ENCODE measurements at places on chromosomes 6 and 20. TPM values are rescaled to one million over a fixed set of nuclear protein-coding genes. Genes with fewer than 3 reads are reported as not detected.
A peak's percentile ranks its signal among the peaks of the same experiment; 100 is the strongest.

GRCh38 chr20:24983896-24984295, 8.7 kb downstream of the APMAP start:
- DNase-seq, result no peak

GRCh38 chr20:37567671-37568588, 40.3 kb upstream of the BLCAP start:
- peak; percentile 40 for DNase-seq

DNA sequence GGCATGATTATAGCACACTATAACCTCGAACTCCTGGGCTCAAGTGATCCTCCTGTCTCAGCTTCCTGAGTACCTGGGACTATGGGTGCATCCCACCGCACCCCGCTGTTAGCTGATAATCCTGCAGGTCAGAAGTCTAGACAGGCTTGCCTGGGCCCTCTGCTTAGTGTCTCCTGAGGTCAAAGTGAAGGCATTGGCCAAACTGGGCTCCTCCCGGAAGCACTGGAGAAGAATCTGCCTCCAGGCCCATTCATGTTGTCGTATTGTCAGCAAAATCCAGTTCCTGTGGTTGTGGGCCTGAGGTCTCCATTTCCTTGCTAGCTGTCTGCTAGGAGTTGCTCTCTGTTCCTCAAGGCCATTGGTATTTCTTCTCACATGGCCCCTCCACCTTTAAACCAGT, 6.3 kb upstream of the MROH8 start:
- no peak for DNase-seq

DNA sequence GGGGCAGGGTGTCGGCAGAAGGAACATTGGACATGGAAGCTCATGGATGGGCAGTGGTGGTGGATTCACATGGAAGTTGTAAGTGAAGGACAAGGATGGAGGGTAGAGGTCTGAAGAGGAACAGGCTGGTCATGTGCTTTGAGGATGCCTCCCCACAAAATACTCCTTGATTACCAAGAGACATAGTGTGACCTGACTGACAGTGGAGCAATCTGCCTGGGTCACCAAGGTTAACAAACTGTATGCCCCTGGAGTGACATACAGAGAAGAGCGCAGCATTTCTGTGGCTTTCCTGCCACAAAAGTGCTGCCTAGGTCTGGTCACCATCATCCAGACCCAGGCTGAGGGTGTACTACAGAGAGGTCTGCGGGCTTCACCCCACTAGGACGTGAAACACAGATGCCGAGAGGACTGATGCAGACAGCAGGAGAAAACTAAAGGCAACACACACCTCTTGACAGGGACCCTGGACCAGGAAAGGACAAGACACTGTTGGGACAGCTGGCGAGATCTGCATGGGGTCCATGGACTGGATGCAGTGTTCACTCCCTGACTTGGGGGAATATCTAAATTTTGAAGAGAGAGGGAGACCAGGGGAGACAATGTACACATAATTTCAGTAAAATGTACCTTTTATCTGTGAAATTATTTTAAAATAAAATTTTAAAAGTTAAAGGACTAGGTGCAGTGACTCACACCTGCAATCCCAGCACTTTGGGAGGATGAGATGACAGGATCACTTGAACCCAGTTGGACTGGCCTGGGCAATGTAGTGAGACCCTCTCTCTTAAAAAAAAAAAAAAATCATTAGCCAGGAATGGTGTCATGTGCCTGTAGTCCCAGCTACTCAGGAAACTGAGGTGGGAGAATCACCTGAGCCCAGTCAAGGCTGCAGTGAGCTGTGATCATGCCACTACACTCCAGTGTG, 64.9 kb downstream of the CSE1L start:
- no peak for DNase-seq

DNA sequence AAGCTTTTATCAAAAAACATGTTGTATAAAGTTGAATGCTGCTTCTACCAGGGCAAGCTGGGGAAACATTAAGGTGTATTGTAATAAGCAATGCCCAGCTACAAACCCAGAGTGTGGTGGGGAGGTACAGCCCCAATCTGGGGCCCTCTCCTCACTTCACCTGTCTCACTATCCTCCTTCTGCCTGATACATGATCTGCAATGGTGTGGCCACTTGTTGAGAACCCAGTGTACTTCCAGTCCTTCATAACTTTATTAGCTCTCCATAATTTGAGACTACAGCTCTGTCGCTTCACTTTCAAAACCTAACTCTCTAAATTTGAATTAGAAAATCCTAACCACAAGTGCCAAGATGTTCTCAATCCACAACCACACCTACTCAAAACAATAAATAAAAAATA, 84.9 kb downstream of the EPB41L2 start:
- DNase-seq, result no peak

DNA sequence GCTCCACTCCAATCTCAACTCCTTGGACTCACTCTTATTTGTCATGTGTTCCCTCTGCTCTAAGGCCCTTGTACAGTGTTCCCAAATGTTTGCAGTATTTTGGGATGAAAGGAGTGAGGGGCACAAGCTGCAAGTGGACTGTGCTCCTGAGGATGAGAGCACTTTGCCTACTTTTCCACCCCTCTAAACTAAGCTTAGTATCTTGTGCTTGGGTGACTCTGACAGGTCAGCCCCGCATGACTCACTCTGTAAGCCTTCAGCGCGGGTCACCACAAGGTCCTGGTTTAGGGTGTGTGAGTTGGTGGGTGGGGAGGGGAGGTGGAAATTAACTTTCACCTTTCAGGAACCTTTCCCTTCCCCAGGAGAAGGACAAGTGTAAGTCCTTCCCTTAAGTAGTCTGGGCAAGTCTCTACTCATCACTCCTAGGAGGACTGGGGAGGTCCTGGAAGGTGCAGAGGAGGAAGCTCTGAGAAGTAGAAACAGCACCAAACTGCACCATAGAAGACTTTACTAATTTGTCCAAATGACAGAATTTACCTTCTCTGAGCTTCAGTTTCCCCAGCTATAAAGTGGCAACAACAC, 68.8 kb upstream of the EPB41L1 start:
- no peak for DNase-seq

GRCh38 chr6:82268301-82268846, 20.8 kb upstream of the IBTK start:
- DNase-seq, result no peak

GRCh38 chr20:7703551-7703961, 236.7 kb downstream of the HAO1 start:
- no peak for DNase-seq

GRCh38 chr6:158165919-158166416, 2.1 kb downstream of the SERAC1 start:
- DNase-seq, result no peak

- no peak for DNase-seq
These were observed 25.8 kb downstream of the CBFA2T2 start for GRCh38 chr20:33515569-33516216.

DNA sequence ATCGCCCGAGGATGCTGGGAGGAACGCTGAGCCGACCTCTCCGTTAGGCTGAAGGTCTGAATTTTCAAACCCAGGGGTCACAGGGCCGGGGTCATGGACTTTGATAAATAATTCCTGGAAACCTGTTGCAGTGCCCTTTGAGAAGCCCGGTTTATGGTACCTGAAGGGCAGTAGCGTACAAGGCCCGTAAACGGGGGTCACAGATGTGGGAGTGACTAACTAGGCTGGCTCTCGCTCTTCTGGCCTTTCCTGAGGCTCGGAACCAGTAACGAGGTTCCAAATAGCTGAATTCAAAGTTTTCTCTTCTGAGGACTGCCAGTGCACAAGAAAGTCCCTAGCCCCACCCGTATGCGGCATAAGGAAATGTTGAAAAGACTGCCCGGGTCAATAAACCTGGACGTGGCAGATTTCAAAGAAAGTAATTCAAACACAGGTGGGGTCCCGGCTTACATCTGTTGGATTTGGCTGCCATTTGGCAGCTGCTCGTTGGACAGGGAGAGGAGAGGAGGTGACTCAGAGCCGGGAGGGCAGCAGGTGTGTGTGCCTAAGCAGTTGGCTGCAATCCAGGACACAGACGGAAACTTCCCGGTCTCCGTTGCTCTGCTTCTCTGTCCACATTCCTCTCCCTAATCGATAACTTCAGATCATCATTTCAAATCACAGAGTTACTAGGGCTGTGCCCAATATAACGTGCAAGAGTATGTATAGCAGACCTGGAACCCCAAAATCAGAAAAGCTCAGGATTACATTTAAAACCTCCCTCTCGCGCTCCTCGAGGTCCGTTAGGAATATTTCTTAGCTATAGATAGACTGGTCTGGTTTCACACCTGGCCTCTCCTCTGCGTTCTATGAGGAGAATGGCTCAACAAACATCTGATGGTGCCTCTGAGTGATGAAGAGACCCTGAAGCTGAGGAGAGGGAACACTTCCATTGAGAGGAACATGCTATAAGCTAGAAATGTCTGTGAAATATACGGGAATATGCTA, 765 bp upstream of the GMDS start:
- DNase-seq, result no peak

DNA sequence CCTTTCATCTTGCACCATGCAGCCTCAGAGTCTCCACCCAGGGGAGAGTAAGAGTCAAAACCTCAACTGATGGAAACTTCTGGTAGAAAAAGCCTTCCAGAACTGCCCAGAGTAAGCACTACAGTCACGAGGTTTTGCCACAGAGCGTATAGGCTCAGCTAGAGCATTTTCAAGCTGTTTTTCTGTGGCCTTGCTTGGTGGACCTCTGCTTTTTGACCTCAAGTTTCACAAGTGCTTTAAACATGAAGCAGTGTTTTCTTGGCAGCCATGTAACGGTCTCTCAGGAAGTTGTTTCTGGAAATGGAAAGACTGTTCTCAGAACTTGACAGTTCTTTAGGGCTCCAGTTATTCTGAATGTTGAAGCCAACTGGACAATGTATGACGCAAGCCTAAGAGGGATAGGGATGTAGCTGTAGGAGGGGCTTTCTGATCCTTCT, 146.5 kb downstream of the ZDHHC14 start:
- no peak for DNase-seq

DNA sequence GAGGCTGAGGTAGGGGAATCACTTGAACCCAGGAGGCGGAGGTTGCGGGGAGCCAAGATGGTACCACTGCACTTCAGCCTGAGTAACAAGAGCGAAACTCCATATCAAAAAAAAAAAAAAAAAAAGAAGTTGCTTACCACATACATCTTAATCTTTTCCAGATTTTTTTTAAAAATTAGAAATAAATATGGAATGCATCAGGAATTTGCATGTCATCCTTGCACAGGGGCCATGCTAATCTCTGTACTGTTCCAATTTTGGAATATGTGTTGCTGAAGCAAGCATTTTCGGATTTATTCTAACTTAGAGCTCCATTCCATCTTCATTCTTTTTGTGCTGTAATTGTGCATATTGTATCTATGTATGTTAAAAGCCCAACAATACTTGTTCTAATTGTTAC, 62.5 kb downstream of the TRPC4AP start:
- DNase-seq, result no peak

DNA sequence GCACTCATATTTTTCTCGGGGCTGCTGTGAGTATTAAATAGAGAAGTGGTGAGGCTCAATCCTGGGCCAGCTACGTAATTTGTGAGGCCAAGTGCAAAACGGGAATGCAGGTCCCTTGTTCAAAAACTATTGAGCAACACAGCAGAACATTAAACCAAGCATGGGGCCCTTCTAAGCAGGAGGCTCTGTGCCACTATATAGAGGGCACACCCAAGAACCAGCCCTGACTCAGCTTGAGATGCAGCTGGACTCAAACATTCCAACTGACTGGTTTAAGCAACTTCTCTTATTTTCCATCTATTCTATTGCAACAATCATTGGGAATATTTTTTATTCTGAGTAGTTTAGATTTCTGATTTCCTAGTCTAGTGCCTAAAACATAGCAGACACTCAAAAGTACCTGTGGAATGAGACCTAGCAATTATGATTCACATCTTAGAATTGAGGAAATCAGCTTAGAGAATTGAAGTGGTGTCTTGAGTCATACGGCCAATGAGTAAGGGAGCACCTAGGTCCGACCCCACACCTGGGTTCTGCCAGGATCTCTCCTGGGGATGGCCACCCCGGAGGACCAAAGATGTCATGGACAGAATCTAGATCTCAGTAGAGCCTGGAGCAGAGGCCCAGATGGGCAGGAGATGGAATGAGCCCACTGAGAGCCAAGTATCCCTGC, 1.3 kb downstream of the SIRPB2 start:
- DNase-seq, result no peak

DNA sequence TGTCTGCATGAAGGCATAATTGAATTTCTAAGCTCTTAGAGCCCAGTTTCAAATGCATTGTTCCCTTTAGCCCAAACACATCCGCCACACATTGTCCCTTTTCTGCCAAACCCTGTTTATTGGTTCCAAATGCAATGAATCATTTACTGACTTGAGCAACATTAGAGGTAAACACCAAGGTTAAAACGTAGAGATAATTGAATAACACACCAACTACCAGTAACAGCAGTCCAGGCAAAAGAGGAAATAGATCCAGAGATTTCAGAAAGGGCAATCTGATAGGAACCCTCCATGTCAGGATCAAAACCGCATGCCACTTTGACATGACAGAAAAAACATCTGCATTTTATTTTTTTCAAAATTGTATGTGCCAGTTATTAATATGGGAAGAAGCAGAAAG, 114.8 kb downstream of the PKHD1 start:
- no peak for DNase-seq

- no peak for DNase-seq
These were observed 298.3 kb downstream of the FARS2 start for GRCh38 chr6:5559651-5560050.

- no peak for DNase-seq
These were observed 34.7 kb downstream of the KIAA1755 start for GRCh38 chr20:38225900-38226263.

- DNase-seq, result no peak
These were observed 5.5 kb downstream of the PPP1R3G start for GRCh38 chr6:5090603-5091002.

- DNase-seq, result no peak
These were observed 14.9 kb downstream of the GLP1R start for GRCh38 chr6:39063526-39063925.

GRCh38 chr20:1402149-1402548, 9.3 kb upstream of the FKBP1A start:
- no peak for DNase-seq

DNA sequence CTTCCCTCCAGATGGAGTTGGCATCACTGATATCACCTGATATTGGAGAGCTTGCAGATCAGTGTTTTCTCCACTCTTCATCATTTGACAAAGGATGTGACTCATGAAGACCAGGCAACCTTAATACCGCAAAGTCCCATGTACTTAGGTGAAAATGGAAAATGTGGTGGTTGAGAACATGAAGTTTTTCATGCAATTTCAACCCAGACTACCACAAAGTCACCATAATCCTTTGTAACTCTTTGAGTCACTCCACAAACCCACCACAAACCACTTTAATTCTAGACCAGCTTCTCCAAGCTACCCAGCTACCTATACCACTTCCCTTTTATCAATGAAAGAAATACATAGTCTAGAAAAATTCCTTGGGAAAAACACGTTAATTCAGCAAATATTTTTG, 7.1 kb downstream of the NHLRC1 start:
- DNase-seq, result no peak

The L3MBTL1 gene
- 19.9 TPM for total RNA-seq

The HLA-DOA gene
- total RNA-seq, result 0.69 TPM

The PTPN1 gene
- total RNA-seq, result 47.5 TPM
